ENCODE measurements at places on chromosomes 16 and 17.
A peak's percentile ranks its signal among the peaks of the same experiment; 100 is the strongest.

DNA sequence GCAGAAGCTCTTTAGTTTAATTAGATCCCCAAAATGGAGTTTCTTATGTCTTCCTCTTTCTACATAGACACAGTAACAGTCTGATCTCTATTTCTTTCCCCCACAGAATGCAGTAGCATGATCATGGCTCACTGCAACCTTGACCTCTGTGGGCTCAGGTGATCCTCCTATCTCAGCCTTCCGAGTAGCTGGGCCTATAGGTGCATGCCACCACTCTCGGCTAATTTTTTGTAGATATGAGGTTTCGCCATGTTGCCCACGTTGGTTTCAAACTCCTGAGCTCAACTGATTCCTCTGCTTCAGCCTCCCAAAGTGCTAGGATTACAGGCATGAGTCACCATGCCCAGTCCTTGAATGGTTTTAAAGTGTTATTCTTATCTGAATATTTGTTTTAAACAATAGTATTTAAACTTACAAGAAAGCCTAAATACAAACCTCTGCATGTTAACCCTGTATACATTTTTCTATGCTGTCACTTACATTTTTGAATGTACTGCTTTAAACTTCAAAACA lies 120.6 kb downstream of the GOSR1 start:
- no peak for DNase-seq

- no peak for DNase-seq
These were observed 39.1 kb upstream of the PABPN1L start for GRCh38 chr16:88905563-88905962.

- no peak for DNase-seq
These were observed 134.5 kb upstream of the CHMP6 start for GRCh38 chr17:80856863-80857755.

GRCh38 chr17:32590974-32591373 lies 104.2 kb downstream of the CDK5R1 start:
- no peak for DNase-seq

DNA sequence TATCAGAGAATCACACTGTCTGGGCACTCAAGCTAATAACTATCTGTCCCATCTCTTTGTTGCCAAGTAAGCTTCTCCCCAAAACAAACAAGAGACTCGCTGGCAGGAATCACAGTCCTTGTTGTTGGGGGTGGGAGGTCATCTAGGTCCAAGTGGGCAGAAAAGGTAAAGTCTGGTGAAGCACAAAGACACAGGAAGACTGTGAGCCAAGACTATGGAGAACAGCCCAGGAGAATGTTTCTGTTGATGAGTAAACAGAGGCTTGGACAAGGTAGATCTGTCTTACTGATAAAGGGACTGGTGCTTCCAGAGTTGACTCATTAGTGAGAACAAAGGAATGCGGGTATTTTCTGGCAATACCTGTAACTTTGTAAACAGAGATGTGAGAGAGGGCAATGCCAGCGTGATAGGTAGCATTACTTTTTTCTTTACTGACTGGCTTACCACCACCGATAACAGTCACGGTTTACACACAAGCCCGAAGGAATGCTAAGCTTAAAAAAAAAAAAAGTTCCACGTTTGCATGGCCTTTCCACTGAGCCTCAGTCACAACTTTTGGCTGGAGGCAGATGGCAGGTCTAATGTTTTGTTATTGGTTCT lies 11.5 kb upstream of the MMD start:
- DNase-seq, result no peak

DNA sequence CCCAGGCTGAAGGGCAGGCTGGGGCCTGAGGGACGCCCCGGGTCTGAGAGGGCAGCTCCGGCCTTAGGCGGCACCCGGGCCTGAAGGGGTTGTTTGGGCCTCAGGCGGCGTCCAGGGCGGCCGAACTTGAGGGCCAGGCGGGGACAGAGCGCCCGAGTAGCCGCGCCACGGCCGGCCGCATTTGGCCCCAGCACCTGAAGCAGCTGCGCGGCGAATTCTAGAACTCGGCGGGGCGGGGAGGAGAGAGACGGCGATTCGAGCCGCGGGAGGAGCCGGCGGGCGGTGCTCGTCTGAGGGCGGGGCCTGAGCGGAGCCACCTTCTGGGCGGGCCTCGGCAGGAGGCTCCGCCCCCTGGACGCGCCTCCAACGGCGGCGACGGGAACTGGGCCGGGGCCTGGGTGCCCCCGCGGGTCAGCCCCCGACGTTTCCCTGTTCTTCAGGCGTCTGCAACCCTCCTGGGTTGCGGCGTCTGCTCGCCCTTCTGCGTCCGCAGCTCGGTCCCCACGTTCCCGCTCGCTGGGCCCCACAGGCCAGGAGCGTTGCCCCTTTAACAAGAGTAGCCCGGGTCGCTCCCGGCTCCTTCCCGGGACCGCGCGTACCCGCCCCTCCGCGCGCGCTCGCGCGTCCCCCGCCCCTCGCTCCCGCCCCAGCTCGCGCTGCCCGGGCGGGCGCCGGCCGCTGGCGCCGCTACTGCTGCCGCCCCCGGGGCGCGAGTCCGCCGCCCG lies at the start of the genes INCA1 and KIF1C:
Gene INCA1, minus strand, starts transcription at position 221 of the 725 bp plus-strand sequence. CDS start 3,085 bp downstream, outside the sequence.
Gene KIF1C, plus strand, starts transcription at position 649 of the 725 bp plus-strand sequence. CDS start 2,297 bp downstream, outside the sequence.
- peak; percentile 91 for DNase-seq

DNA sequence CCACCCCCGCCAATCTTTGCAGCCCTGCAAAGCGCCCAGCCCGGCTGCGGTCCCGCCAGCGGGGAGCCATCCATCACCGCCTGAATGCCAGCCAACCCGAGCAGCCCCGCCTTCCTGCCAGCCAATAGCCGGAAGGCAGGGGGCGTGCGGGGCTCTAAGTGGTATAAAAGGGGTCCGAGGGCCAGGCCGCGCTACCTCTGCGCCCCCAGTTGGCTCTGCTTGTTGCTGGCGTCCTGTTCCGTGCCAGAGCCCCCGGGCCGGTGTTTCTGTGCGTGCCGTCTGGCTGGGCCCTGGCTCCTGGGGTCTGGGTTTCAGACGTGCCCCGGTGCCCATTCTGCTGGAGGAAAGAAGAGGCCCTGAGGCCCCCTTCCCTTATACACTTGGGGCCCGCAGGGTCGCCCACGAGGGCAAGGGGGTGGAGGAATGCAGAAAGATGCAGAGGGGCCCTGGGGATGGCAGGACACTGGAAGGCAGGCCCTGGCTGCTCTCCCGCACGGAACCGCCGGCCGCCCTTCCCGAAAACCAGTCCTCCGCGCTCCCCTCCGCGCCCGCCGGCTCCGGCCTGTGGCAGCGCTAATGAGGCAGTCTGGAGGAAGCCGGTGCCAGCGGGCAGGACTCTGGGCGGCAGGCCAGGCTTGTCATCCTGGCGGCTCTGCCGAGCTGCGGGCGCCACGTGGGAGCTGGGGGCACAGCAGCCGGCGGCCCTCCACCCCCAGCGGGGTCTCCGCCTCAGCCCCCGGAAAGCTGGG lies 14.0 kb downstream of the COPZ2 start:
- DNase-seq, result peak; percentile 30

- no peak for DNase-seq
These were observed 5.0 kb upstream of the DNASE1L2 start for GRCh38 chr16:2231016-2231931.

DNA sequence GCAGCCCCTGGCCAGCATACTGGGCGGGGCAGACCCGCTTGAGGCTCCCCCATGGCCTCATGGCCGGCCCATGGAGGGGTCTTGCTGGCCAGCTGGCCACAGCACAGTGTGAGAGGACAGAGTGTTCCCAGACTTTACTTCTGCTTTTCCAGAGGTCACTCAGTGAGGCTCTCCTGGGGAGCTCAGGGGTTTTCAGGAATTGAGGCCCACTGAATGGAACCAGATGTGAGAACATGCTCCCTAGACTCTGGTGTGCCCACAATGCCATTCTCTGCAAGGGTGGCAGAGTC lies 21.2 kb downstream of the ATP6V0D1 start:
- no peak for DNase-seq

Data from stimulated activated effector memory CD8-positive, alpha-beta T cell treated with anti-CD3 and anti-CD28 coated beads, Interleukin-12 subunit alpha, Interleukin-12 subunit beta, amount 100 ng/mL, for 72 hours (primary cell).